Cardiac muscle cell (in vitro differentiated cells and primary cell): ENCODE measurements at places on chromosomes 6 and 20.

- DNase-seq = no peak
These were observed 46.6 kb downstream of the SLX4IP start for GRCh38 chr20:10481676-10482075.

DNA sequence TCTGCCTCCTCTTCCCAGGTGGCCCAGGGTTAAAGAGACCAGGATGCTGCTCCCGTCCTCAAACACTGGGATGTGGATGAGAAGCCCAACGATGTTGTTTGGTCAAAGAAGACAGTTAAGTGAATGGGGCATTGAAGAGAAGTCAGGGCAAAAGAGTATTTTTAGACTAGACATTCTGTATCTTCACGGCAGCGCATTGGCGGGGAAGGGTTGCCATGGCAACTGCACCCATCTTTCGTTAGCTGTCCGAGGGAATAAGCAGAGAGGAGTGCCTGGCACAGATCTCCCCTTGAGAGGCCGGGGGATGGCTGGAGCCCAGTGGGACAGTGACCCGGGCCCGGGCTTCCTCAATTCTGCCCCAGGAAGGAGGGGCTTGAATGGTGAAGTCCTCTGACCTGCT lies 56.4 kb upstream of the GPR31 start:
- DNase-seq = no peak

DNA sequence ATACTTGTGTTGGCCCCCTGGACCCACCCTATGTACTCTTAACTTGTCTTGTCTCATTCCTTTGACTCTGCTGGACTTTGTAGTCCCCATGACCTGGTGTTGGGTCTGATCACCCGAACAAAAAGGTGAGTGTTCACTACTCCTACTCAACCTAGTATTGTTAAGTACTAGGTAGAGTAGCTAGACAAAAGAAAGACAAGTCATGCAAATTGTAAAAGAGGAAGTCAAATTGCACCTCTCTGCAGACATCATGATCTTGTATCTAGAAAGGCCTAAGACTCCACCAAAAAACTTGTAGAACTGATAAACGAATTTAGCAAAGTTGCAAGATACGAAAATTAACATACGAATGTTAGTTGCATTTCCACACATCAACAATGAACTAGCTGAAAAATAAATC lies 35.7 kb upstream of the ZNF391 start:
- DNase-seq = no peak

DNA sequence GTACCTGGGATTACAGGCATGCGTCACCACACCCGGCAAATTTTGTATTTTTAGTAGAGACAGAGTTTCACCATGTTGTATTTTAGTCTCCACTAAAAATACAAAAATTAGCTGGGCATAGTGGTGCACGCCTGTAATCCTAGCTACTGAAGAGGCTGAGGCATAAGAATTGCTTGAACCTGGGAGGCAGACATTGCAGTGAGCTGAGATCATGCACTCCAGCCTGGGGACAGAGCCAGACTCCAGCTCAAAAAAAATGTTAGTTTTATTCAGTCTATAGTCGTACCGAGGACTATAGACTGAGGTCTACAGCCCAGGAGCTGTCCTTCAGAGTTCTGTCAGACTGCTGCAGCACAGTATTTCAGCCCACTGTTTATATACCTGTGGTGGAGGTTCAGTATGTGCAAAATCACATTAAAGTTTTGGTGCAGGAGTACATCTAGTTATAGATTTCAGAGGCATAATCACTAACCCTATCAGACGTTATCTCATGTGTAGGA lies 3.6 kb upstream of the CASP8AP2 start:
- DNase-seq = no peak

GRCh38 chr6:148629181-148629580 lies 117.6 kb upstream of the UST start:
- DNase-seq = no peak

- DNase-seq = peak; percentile 62
These were observed 47.2 kb downstream of the VEGFA start for GRCh38 chr6:43817192-43817591.

DNA sequence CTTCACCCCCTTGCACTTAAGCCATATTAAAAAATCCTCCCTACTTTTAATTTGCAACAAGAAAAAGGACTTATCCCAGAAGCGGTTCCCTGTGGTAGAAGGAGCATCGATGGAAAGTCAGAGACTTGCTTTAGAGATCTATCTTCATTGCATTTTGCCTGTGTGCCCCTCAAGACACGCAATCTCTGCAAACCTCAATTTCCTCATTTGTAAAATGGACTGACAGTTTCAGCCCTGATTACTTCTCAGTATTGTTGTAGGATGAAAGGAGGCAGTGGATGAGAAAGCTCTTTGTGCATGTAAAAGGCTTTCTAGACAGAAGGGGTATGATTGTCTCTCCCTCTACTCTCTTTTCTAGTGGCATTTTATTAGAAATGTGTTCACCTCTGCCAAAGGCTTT lies 410.2 kb downstream of the CDC5L start:
- no peak for DNase-seq
